Right atrium auricular region (tissue), 2 donors: ENCODE measurements at places on chromosomes 5 and 9. TPM values are rescaled to one million over a fixed set of nuclear protein-coding genes. Genes with fewer than 3 reads are reported as not detected.

COL23A1 gene
- 6.8 TPM for total RNA-seq

GRCh38 chr9:127711831-127712274 lies 3.6 kb downstream of the PTRH1 start:
- no peak for DNase-seq

GRCh38 chr5:35356725-35357124 lies 126.4 kb upstream of the PRLR start:
- no peak for DNase-seq

FGF1 gene
- 47.9 TPM for total RNA-seq

DNA sequence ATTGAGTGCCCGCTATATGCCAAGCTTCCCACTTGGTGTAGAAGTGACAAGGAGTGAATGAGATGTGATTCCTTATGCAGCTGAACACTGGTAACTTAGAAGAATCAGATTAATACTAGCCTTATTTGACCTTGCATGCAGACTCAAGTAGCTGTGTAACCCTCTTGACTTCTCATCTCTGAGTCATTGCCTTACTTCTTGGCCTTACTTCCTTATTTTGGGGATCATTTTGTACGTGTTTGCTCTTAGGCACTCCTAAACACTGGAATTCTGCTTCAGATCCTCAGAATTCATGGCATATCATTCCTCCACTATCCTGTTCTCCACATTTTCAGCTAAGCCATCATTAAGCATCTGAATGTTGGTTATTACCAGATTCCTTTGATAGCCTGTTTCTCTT lies 948.9 kb upstream of the ARRDC3 start:
- no peak for DNase-seq

UBE2QL1 gene
- 10.8 TPM for total RNA-seq

- DNase-seq = no peak
These were observed 153.7 kb upstream of the GRAMD2B start for GRCh38 chr5:126269511-126269910.

DNA sequence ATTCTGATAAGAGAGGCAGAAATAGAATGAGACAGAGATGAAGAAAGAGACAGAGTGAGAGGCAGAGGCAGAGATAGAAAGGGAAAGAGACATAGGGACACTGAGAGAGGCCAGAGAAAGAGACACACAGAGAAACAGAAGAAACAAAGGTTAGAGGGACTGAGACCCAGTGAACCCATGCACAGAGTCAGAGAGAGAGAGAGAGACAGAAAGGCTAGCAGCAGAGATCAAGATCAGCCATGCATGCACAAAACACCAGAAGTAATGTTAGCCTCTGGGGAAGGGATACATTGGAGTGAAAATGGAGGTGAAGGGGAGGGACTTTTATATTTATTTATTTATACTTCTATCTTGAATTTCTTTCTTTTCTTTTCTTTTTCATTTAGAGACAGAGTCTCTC lies 14.1 kb upstream of the SPARC start:
- DNase-seq = no peak

GRCh38 chr5:59079622-59080620 lies 497.0 kb downstream of the RAB3C start:
- peak; percentile 66 for DNase-seq

GRCh38 chr5:151739395-151739794 lies 19.0 kb downstream of the ATOX1 start:
- no peak for DNase-seq

LCNL1 gene
- 1.1 TPM for total RNA-seq

DNA sequence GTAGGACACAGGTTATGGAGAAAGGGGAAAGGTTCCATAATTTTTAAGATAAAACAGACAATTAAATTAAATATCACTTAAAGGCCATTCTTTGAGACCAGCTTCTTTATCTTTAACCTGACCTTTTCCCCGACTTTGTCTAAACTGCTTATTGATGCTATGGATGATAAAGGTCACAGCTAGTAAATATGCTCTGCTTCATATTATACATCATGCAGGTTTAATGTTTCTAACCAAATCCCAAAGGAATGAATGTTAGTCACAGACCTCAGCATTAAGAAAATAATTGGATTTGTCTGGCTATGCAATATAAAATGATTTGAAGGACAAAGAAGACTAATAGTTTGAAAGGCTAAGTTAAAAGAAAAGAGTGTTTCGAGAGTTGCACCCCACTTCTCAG lies 147.6 kb downstream of the ST8SIA4 start:
- no peak for DNase-seq

- DNase-seq = no peak
These were observed 89.5 kb downstream of the MPDZ start for GRCh38 chr9:13190040-13190439.

DNA sequence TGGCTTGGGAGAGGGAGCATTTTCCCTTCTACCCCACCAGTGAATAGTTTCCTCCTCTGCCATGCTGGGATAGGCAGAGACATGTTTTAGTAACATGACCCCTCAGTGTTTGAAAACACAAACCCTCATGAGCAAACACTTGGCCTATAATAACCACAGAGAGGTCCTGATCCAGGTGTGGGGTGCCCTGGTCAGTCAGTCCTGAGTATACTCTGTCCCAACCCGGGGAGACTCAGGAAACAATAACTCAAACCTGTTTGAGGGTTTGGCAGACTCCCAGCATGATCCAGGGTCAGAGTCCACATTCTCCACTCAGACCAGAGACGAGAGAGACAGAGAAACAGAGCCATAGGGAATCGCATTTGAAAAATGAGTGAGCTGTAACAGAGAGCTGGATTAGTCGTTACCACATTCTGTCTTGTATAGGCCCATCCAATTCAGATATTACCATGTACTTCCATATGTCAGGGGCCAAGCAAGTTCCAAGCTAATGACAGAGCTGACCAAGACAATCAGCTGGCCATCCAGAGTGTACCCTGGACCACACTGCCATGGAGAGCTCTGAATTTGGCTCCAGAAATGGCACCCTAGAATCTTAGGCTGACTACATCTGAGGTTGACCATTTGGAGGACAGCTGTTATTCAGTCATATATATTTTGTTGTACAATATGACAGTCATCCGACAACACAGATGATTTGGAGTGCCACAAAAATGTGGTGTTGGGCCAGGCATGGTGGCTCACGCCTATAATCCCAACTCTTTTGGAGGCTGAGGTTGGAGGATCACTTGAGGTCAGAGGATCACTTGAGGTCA lies 4.2 kb upstream of the CA9 start:
- no peak for DNase-seq

GRCh38 chr5:1063661-1064382 lies 48.0 kb downstream of the SLC12A7 start:
- no peak for DNase-seq

DNA sequence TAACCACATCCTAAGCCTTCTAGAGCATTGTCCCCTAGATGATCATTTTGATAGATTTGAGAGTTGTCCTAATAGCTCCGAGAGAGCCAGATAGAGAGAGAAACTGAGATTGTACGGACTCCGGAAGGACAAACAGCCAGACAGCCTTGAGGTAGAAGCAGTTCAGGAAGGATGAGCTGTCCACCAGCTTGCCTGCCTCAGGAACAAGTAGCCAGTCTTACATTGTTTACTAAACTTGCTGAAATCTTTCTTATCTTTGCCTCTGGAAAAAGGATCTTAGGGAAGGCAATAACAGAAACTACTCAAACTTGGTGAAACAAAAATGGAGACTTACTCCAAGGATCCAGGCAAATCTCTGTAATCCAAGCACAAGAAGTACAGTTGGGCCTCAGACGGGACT lies 39.0 kb upstream of the SAP30L start:
- DNase-seq = no peak

- DNase-seq = no peak
These were observed 35.1 kb downstream of the NNT start for GRCh38 chr5:43638107-43638506.

P4HA2 gene
- 65.4 TPM for total RNA-seq

- no peak for DNase-seq
These were observed 45.2 kb downstream of the HSD17B3 start for GRCh38 chr9:96256800-96257199.

SLC6A18 gene
- total RNA-seq = not detected

PDZD2 gene
- 79.5 TPM for total RNA-seq

- DNase-seq = no peak
These were observed 123.1 kb downstream of the ADCY2 start for GRCh38 chr5:7518947-7519560.

DNA sequence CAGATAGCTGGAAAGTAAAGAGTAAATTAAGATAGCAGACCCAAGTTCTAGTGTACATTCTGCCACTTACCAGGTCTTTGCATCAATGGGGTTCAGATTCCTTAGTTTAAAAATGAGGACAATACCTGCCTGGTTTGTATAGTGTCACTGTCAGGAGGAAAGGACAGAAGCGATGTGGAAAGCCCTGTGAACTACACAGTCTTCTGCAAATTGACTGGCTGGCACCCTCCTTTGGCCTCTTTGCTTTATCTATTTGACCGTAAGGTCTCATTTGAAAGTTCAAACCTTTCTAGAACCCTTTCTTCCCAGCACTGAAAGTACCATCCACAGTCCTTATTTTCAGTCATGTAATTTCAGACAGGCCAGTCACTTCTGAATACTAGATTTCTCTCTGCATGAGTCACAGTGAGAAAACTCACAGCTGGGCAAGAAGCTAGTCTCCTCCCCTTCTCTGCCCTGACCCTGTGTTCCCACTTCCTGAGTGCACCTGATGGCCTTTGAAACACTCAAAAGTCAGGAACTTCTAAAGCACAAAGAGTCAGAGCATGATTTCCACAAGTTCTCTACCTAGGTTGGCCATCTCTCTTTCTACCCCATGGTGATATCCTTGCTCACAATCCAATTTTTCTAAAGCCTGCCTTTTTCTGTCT lies 91.3 kb upstream of the RASEF start:
- DNase-seq = no peak

- DNase-seq = no peak
These were observed 49.8 kb downstream of the EBF1 start for GRCh38 chr5:159049844-159050315.

DNA sequence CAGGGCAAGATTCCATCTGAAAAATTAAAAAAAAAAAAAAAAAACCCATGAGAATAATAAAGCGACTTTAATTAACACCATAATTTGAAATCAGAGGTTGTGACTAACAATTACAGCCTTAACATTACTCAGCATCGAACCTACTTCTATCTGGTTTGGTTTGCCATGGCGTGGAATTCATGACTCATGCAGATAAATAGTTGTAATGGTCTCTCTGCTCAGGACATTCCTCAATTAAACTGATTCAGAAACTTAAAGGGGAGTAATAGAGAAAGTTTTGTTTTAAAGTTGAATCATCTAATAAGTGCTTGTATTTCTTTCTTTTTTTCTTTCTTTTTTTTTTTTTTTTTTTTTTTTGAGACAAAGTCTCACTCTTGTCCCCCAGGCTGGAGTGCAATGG lies 135.5 kb downstream of the SPATA31D1 start:
- DNase-seq = no peak

GRCh38 chr9:99135456-99135855 lies 30.5 kb downstream of the TGFBR1 start:
- DNase-seq = no peak

- DNase-seq = no peak
These were observed 18.5 kb downstream of the NAIF1 start for GRCh38 chr9:128048663-128049062.

DNA sequence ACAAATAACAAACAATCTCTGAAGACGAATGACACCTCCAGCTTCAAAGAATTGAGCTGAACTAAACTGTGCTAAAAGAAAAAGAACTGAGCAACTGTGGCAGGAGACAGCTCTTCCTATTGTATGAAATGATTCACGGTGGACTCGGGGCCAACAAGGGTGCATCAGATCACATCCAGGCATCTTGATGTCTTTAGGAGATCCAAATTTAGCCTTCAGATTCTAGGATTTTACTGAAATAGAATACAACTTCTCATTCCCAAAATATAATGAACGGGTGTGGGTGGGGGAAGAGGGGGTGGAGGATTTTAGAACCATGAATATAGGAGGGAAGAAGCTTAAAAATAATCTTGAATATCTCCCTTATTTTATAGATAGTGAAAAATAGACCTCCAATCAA lies 631.8 kb downstream of the ELAVL2 start:
- no peak for DNase-seq
